Stimulated activated CD4-positive, alpha-beta T cell treated with anti-CD3 and anti-CD28 coated beads, Interleukin-12 subunit alpha, Interleukin-12 subunit beta, amount 100 ng/mL, for 24 hours (primary cell): ENCODE measurements at places on chromosomes 4 and X.

GRCh38 chr4:47031011-47031678 is at the start of gene GABRB1:
TSS of gene GABRB1 (plus strand) at chr4:47031567.
- peak; percentile 11 for DNase-seq

DNA sequence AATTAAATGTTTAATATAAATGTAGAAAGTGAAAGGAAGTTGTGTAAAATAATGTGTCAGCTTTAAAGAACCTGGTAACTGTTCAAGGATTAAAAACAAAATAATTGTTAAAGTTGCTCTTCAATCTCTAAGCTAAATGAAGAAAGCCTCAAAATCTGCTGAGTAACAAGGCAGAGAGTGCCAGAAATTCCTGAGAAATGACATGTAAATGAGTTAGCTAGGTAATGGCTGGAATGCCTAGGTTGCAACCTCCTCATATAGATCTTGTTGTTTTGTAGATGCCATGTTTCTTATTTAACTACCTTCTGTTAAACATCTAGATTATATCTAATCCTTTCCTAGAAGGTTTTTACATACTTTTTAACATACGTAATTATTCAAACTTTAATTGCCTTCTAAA is 763.6 kb upstream of the AGA start:
- DNase-seq = no peak

DNA sequence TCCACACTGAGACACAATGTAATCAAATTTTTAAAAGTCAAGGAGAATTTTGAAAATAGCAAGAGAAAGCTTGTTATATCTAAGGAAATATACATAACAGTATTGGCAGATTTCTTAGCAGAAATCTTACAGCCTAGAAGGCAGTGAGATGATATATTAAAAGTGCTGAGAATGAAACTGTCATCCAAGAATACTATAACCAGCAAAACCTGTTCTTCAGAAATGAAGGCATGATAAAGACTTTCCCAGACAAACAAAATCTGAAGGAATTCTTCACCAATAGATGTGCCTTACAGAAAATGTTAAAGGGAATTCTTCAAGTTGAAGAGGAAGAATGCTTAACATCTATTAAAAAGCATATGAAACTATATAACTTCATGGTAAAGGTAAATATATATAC is 73.6 kb downstream of the CPEB2 start:
- DNase-seq = no peak

GRCh38 chr4:175376287-175376977 is 435.6 kb downstream of the GPM6A start:
- no peak for DNase-seq

DNA sequence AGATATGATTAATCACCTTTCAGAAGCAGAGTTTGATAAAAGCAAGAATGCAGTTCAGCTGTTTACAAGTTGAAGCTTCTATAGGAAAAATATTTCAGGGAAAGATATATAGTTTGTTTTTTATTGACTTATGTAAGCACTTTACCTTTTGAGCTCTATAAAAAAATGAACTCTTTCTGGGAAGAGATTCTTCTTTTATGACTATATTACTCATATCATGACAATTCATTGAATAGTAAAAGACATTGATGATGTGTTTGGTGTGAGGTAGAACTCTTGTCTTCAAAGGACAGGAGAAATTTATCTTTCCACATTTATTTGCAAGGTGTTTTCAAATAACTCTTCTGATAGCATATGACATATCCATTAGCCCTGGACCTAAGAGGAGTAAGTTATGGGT is 156.6 kb downstream of the SLC4A4 start:
- no peak for DNase-seq

DNA sequence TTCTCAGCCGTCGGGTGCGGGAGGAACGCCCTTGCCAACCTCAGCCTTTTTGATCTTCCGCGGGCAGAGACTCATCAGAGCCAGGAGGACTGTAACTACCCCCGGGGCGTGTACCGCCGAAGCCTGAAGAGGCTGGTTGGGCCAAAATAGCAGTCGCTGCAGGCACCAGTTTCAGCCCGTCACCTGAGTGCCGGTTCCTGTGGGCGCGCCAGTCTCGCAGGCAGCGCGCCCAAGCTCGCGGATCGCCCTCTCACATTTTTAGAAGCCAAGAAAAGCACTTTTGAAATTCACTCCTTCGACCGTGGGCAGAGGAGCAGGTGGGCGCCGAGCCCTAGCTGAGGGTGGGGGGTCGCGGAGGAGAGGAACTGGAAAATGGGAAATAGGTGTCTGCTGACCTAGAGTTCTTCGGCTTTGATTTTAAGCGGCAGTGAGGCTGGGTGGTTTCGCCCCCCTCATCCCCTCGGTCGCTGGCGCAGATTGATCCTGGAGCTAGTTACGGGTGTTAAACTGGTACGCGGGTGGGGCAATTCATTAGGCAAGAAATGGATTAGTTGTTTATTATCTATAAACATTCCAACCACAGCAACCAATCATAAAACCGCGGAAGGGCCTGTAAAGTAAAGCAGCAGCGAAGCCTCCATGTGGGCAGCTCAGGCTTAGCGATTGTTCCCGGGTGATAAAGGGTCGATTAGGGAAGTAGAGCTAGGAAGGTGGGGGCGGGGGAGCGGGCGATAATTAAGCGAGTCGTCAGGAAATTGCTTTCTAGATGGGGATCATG is 69.2 kb downstream of the FBXO8 start:
- no peak for DNase-seq

DNA sequence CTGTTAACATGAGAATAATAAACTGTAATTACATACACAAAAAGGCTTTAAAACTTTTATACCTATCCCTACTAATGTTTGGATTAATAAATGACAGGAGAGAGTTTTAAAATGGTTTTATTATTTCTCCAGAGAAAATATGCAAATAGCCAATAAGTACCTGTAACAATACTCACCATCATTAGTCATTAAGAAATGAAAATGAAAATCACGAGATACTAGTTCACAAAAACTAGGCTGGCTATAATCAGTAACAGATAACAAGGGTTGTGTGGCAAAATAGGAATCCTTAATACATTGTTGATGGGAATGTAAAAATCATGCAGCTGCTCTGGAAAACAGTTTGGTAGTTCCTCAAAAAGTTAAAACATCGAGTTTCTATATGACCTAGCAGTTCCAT is 25.2 kb upstream of the AP1AR start:
- no peak for DNase-seq

GRCh38 chr4:169931964-169932363 is 94.2 kb downstream of the MFAP3L start:
- DNase-seq = no peak
